Subcutaneous adipose tissue (tissue), 4 donors: ENCODE measurements at places on chromosomes 5 and 9. TPM values are rescaled to one million over a fixed set of nuclear protein-coding genes. Genes with fewer than 3 reads are reported as not detected.

The PTGS1 gene
- total RNA-seq = 5.9 TPM

The WDR38 gene
- total RNA-seq = not detected

The COL15A1 gene
- total RNA-seq = 58.4 TPM

The BTNL3 gene
- total RNA-seq = not detected

The TRAF2 gene
- total RNA-seq = 7.7 TPM

The FOXD4L3 gene
- not detected for total RNA-seq

The PKD2L2 gene
- total RNA-seq = not detected
